ENCODE measurements at places on chromosomes 2 and 18.

- no peak for DNase-seq
Measured at GRCh38 chr18:48872234-48873145, 78.3 kb downstream of the SMAD7 start.

DNA sequence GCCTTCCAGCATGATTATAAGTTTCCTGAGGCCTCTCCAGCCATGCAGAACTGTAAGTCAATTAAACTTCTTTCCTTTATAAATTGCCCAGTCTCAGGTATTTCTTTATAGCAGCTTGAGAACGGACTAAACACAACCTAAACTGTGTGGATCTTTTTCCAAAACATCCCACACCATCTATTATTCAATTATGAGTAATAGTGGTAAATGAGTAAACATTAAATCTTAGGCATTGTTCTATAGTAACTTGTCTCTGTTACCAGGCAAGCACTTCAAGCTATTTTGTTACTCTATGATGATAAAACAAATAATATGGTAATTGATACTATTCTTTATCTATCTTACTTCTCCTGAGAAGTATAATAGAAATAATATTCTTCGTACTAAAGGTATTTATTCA is 536.9 kb upstream of the CHAC2 start:
- DNase-seq = no peak

GRCh38 chr18:65721619-65722018 is 29.2 kb upstream of the CDH7 start:
- no peak for DNase-seq

DNA sequence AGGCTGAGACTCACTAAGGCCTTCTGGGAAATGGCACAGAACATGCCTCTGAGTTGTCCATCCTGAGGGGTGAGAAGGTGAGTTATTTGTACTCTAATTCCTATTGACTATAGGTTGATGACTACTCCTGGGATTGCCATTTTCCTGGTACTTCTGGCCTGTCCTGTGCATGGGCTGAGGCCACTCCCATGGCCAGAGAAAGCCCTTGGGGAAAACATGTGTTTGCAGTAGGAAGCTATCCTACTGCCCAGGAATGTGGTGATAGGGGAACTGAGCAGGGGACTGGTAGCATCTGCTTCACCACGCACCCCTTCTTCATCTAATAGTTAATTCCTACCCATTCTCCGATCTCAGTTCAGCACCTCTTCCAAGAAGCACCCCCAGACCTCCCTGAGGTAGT is 62.6 kb upstream of the MEX3C start:
- no peak for DNase-seq

- DNase-seq = no peak
Measured at GRCh38 chr18:13453714-13454113, 235.2 kb downstream of the LDLRAD4 start.

DNA sequence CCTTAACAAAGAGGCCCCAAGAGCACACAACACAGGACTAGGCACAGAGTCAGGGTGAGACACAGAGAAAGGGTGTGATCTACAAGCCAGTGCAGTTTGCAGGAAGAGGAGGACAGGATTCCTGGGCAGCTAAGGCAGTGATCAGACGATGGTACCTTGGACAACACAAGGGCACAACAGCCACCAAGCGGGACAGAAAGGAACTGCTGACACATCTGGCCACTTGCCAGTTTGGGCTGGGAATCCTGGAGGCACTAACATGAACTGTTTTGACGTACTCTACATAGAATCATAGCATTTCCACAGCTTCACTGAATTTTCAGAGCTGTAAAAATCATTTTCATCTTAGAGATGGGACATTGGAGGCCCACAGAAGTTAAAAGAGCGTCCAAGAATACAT is 221.5 kb upstream of the SLC35G4 start:
- DNase-seq = no peak

GRCh38 chr2:218871345-218872302 is 9.0 kb upstream of the WNT10A start:
- DNase-seq = no peak

DNA sequence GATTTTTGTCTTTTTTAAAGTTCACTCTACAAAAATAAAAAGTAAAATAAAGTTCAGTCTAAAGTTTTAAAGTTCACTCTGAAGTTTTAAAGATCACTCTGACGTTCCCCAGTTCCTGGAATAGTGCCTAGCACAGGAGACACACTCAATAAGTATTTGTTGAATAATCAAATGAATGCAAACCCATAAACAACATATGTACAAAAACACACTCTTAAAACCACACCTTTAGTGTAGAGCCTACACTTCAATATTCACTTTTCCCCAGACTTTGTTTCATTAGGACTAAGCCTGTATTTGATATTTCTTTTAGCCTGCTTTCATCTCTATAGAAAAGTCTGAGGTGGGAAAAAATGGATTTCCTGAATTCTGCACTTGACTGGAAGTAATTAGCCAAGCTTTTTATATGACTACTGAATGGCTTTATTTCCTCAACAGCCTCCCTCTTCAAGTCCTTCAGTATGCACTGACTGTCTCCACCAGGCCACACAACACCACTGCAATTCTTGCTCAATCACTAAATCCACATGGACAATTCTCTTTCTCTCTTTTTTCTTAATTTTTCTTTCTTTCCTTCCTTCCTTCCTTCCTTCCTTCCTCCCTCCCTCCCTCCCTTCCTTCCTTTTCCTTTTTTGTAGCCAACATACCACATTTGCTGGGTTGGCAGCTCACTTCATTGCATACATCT is 104.6 kb downstream of the SS18 start:
- no peak for DNase-seq
